Glomerular endothelial cell (primary cell): ENCODE measurements at places on chromosomes 5 and 9. TPM values are rescaled to one million over a fixed set of nuclear protein-coding genes. Genes with fewer than 3 reads are reported as not detected.

DNA sequence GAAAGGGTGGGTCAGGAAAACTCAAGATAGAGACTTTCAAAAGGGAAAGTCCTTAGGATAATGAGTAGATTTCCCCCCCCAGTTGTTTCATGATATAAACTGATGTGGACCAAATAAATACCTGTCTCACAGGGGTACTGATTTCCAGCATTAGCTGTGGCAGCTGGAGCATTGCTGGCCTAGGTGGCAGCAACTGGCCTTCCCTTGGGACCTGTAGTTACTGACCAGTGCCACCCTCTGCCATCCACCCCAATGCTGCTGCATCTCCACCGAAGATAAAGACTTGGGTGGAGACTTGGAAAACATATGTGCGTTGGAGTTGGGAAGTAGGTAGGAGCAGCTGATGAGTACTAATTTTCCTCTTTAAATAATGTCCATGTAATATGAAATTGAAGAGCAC lies 71.8 kb downstream of the SYK start:
- DNase-seq = no peak

GRCh38 chr5:150642567-150642927 lies 2.1 kb downstream of the SYNPO start:
- DNase-seq = no peak

GRCh38 chr9:118686959-118687358 lies 682.3 kb downstream of the BRINP1 start:
- DNase-seq = no peak

- DNase-seq = no peak
Observed at GRCh38 chr5:131289738-131290137, 25.9 kb downstream of the CDC42SE2 start.

DNA sequence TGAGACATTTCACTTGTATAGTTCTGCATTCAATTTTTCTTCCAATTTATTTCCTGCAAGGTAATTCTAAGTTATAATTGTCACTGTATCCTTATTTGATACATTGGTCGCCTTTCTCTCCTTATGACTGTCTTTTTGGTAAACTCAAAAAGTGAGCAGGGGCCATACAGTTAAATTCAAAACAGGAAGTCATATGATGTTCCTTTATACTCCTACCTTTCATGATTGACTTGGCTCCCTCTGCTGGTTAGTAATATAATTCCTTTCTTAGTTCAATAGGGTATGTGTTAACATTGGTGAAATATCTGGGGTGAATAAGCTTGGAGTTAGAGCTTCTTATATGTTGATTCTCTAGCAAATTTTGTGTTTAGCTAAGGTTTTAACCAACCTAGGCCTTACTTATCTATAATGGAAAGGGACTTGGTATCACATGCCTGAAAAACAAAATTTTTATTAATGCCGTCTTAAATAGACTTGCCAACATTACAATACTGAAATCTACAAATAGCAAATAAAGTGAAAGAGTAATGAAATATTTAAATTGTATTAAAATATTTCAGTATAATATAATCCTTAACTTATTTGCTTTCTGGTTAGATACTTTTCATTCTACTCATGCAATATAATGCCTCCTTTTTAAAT lies 6.0 kb upstream of the NIPBL start:
- no peak for DNase-seq

DNA sequence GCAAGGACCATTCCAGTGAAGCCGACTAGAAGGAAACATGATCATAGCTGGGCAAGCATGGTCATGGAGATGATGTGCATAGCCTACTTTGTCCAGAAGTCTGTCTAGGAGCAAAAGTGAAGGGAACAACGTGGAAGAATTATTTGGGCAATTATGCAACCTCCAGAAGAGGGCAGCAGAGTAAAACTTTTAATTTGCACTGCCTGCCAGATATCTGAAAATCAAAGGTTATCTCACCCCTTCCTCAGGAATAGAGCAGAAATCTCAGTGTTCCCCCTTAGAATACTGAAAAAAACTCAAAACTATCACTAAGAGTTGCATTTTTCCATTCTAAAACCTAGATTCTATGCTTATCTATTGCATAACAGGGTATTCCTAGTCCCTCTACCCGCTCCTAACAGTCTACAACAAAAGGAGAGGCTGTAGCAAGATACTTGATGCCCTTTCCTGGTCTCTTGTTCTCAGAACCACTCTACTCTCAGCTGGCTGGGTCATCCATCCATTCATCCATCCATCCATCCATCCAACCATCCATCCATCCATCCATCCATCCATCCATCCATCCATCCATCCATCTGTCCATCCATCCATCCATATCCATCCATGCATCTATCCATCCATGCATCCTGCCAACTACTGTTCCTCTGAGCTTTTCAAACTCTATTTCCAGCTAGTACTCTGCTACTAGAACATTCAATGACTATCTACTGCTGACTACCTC lies 8.4 kb upstream of the SETD9 start:
- DNase-seq = no peak

GRCh38 chr5:87300176-87300575 lies 32.5 kb downstream of the RASA1 start:
- DNase-seq = no peak

- no peak for DNase-seq
Observed at GRCh38 chr5:78458843-78459242, 98.4 kb downstream of the SCAMP1 start.

DNA sequence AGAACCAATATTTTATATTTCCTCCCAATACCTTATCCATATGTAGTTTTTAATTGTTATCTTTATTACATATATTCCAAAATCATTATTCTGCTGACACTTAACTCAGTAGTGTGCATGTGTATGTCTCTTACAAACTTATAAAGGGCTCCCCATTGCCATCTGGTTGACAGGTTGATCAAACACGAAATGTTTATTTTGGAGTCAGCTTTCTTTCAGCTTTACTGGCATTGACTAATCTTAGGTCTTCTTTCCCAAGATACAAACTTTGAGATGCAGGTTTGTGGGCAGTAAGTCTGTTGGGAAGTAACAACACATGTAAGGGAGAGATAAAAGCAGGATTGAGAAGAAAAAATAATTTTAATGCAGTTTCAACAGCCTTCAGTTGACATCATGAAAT lies 716.0 kb upstream of the CHD1 start:
- DNase-seq = no peak

Gene NR5A1
- not detected in 2 replicates for total RNA-seq

Gene SNX2
- 47.0 and 55.5 TPM in 2 replicates for total RNA-seq

Gene COL5A1
- total RNA-seq = 185 and 366 TPM in 2 replicates
